ENCODE measurements at places on chromosomes 12 and 14.

GRCh38 chr12:125249932-125250331 lies 184.7 kb downstream of the AACS start:
- DNase-seq, result no peak

GRCh38 chr12:64674367-64674922 lies 64.2 kb downstream of the RASSF3 start:
- DNase-seq, result no peak

- DNase-seq, result no peak
Observed at GRCh38 chr12:131510431-131510830, 200.5 kb upstream of the SFSWAP start.

DNA sequence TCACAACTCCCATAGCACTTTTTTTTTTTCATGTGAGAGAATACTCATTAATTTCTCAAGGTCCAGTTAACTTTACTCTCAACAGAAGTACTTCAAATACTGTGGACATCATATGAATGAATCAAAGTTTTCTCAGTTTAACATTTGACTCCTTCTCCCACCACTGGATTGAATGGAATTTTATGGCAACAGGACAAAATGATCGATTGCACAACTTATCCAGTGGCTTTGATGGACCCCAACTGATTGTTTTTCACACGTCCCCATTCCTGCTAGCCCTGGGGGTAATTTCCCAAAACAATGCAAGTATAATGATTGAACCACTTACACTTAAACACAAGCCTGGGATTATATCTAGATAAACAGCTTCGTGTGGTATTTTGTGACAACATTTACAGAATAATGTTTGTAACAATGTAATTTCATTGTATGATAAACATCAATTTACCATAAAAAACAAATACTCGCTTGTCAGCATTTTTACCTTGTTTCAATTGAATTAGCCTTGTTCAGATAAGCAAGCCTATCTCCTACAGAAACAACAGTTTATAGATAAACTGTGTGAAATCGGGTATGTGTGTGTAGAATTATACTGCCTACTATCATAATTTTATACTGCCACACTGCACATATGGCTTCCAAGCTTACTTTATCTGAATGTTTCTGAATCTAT lies 60.9 kb downstream of the SOX5 start:
- DNase-seq, result no peak

DNA sequence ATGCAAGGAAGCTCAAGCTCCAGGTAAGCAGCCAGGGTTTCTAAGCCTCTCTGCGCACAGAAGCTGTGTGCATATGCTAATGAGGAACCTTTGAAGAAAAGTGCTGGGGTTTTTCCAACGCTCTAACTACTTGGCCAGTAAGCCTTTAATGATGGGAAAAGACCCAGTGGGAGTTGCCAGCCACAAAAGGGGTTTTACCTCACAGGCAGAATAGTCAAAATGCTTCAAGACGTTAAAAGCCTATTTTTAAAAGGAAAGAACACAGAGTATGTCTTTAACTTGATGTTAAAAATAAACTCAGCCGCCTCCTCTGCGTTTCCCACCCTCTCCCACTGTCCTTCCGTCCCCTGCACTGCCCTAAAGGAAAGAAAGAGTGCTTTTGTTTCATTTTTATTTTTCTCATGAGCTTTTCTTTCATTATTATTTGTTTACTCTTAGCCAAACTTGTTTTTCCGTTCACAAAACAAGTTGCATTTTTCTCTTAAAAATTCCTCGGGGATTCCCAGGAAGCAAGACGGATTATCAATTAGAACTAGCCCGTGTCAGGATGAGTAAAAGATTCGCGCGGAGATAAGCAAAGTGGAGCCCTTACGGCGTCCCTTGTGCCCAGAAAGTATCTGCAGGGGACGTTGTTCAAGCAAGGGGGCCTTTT lies 209.8 kb upstream of the NUDT4 start:
- no peak for DNase-seq

- DNase-seq, result no peak
Observed at GRCh38 chr14:75188520-75189268, 12.3 kb upstream of the TMED10 start.

DNA sequence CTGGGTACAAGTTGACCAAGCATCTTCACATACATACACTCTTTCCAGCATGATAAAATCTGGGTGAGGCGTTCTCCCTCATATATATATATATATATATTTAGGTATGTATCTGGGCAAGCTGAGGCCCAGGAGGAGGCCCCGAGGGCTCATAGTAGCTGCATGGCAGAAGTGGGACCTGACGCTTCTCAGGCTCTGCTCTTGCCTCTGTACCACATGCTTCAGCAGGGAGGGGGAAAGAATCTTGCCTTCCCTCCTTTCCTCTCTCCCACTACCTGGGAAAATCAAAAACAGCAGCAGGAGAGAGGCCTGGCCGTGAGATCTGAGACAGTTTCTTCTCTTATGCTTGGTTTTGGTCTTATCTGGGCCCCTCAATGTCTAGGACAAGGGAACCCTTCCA lies 9.2 kb downstream of the PPP1R1A start:
- DNase-seq, result no peak

DNA sequence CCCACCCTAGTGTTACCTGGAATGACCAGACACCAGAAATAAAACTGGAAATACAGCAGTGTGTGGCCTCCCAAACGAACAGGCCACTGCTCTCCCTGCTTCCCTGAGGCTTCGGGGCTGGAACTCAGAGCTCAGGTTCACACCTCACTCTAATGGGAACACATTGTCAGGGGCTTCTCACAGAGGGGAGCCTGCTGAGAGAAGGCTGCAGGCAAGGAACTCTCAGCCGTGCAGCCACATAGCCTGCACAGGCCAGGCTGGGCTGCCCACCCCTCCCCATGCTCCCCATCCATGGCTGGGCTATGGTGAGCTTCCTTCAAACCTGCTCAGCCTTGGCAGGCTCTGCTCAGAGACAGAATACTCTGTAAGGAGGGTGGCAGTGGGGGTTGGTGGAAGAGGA lies 302.5 kb downstream of the EMP1 start:
- DNase-seq, result no peak

DNA sequence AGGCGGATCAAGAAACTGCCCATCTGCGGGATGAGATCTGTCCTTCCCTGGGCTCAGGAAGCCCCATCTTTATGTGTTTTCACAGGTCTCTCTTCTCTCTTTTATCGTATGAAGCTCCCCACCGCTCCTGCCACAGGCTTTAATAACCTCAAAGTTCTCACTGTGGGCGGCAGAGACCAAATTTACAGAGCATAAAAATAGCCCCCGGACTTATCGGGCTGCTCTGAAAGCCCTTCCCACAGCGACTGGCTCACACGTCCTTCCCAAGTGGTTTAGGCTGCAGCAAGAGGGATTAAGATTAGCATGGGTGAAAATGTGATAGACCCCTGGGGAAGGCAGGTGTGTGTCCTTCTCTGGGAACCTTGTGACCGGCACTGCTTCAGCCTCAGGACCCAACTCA lies 47.8 kb downstream of the TESC start:
- no peak for DNase-seq

- DNase-seq, result no peak
Observed at GRCh38 chr12:67202011-67202677, 67.0 kb upstream of the CAND1 start.

DNA sequence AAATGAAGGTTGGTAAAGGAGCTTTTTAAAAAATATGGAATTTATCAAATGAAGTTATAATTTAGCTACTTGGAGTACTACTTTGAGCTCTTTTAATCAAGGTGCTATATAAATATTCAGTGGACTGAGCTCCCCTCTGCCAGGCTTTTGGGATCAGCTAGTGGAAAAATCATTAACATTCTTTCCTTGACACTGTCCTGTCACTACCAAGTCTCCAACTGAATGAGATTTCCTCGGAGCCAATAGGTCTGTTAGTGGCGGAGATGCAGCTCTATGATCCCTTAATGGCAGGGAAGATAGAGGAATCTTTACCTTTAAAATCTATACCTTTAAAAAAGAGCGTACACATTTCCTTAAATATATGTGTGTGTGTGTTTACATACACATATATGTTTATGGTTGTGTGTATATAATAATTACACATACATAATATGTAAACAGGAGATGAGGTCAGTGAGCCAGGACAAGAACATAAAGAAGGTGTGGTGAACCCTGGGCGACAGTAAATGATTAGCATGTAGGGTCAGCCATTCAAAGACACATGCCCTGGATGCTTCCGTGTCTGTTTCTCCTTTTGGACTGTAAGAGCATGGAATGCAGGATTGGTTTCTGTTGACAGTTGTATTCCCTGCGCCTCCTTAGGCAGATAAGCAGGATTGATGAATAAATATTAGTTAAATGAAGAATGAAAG lies 47.7 kb upstream of the ATP2A2 start:
- DNase-seq, result no peak

DNA sequence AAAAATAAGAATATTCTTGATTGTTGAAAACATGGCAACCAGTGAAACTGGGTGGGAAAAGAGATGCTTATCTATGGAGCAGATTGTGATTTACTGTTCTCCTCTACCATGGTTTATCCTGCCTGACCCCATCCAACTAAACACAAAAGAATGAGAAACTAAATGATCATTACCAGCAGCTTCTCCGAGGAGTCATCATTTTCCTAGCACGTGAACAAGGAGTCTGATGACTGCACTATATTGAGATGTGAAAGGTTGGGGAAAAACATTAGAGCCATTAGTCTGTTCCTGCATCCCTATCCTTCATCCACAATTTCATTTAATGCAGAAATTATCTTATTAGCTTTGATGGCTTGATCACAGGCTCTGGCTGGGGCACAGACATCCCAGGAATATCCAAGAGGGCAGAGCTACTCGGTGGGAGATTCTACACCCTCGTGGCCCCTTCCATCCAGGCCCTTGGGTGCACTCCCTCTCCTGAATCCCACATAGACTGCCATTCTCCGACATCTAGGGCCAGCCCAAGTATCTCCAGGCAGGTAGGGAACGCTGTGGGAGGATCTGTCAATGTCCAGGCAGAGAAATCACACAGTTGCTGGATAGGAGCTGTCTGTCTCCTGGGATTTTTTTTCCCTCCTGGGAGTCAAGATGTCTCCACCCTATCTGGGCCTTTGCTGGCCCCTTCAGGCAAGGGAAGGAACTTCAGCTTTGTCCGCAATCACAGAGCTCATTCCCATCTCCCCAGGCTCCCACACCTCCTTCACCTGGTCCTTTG lies 43.3 kb upstream of the DHRS4 start:
- peak; percentile 62 for DNase-seq

- DNase-seq, result no peak
Observed at GRCh38 chr14:75725481-75725880, 64.4 kb downstream of the TTLL5 start.

DNA sequence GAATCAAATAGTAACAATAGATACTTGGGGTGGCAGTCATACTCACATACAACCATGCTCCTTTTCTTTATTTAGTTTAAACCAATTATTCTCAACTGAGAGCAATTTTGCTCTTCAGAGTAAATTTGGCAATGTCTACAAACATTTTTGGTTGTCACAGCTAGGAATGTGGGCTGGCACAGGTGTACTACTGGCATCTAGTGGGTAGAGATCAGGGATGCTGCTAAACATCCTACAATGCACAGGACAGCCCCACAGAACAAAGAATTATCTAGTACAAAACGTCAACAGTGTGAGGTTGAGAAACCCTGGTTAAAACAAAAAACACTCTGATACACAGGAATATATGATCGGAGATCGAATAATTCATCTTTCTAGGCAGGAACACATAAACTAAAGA lies 186.5 kb downstream of the NELL2 start:
- DNase-seq, result no peak

DNA sequence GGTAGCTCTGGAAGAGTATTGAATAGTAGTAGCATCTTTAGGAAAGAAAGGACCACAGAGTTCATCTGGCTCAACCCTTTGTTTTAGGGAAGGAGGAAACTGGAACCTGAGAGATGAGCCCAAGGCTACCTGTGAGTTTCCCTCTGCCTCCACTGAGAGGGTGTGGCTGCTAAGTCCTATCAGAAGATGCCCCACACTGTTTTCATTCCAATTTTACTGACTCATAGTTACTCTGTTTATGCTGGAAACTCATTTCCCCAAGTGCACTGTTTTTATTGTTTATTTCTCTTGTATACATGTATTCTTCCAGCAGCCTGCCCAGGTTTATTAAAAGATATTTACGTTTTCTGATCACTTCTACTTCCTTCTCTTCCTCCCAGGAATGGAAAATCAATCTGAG lies 127.4 kb upstream of the ARHGAP5 start:
- no peak for DNase-seq

DNA sequence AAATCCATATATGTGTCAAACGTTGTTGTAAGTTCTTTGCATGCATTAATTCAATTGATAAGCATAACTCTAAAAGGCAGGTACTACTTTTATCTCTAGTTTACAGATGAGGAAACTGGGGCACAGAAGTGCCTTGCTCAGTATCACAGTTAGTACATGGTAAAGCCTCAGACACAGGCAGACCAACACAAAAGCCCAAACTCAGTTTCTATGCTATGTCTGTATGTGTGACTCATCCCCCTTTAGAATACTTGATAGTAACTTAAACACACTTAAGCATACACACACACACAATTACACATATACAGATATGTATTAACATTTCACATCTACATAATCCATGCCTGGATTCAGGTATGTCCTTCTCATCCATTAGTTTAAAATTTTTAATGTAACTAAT lies 88.0 kb downstream of the EPS8 start:
- no peak for DNase-seq

DNA sequence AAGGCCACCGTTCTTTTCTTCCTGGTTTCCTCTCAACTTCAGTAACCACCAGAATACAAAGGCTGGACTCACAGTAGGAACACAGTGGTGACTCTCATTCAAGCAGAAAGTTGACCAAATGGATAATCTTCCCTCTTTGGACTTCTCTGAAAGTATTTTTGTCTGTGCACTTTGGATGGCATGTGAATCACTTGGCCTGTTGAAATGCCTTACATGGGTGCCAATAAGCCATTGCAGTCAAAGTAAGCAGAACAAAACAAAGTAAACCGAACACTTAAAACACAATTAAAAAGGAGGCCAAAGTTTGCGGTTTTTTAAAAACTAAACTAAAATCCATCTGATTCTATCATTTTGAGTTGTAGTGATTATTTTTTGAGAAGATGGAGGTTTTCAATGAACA lies 370.1 kb upstream of the DDHD1 start:
- no peak for DNase-seq

- DNase-seq, result no peak
Observed at GRCh38 chr12:112901271-112901670, 5.5 kb upstream of the OAS1 start.

GRCh38 chr12:11810206-11810545 lies 160.7 kb downstream of the ETV6 start:
- DNase-seq, result no peak

DNA sequence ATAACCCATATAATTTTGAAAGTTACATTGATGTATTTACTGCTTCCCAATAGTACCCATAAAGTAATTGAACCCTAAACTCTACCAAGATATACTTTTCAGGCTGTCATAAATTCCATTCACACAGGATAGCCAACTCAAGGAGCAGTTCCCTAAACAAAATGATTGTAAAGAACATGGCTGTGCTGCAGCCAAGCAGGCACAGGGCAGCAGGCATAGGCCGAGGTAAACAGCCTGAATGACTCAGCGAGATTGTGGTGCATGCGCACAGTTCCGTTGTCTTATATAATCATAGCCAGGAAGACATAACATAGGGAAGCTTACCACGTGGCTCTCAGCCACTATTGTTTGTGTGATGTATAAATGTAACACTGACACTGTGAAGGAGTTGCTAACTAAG lies 344.9 kb downstream of the FSCB start:
- DNase-seq, result no peak

- DNase-seq, result no peak
Observed at GRCh38 chr12:94100211-94100627, 48.2 kb upstream of the PLXNC1 start.

Measured in glutamatergic neuron (in vitro differentiated cells).